ENCODE measurements at places on chromosomes 1 and 21.

DNA sequence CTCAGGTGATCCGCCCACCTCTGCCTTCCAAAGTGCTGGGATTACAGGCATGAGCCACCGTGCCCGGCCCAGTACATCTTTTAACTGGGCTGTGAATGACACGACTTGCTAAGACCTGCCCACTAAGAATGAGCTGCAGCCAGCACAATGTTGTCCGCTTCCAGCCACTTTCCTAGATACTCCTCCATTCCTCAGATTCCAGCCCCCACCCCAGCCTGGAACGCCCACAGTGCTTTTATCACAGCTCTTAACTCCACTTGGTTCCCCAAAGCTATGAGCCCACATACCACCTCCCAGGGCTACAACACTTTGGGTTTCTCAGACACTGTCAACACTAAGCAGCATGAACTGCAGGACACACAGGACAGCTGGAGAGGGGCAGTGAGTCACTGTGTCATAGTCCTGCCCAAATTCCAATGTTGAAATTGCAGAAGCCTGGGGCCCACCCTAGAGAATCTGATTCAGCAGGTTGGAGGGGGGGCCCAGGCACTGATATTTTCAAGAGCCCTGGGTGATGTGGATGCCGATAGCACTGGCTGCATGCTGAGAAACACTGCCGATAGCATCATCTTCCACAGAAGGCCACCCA lies 58.0 kb downstream of the ACBD3 start:
- peak; percentile 16 for DNase-seq

- DNase-seq = no peak
Observed at GRCh38 chr1:6667139-6667538, 34.5 kb downstream of the DNAJC11 start.

DNA sequence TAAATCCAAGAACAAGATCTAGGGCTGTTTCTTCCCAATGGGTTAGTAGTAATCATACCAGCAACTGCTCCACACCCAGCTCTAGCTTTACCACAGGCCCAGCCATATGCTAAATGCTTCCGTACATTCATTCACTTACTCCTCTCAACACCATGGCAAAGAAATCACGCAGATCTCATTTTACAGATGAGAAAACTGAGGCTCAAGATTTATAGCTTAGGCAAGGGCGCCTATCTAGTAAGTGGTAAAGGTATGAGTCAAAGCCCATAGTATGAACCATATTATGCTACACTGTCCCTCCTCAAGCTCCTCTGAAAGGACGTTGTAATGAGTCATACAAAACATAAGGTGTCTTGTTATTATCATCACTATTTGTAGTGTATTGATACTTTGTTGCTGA lies 82.2 kb downstream of the NIBAN1 start:
- DNase-seq = no peak

DNA sequence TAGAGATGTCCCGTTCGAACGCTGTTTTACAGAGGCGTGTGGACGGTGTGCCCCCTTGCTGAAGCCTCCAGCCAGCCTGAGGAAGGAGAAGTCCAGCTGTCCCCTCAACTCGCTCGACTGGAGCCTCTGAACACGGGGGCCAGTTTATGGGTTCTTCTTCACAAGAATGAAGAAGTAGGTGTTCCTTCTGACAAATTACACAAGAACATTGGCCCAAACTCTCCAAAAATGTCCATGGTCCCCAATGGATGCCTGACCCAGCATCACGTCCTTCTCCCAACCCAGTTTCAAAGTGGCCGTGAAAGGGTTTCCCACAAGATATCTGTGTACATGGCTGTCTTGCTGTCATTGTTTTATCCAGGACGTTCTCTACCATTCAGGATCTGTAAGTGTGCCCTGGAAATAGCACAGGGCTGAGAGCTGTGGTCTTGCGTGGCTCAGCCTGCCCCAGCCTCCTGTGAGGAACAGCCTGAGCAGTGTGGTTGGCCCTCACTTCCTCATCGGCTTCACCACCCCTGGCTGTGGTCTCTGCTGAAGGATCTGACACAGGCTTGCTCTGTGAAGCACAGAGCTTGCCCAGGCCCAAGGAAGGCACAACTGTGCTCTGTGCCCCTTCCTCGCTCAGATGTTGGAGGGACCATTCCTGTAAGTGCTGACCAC lies 1.0 kb upstream of the S100B start:
- no peak for DNase-seq

DNA sequence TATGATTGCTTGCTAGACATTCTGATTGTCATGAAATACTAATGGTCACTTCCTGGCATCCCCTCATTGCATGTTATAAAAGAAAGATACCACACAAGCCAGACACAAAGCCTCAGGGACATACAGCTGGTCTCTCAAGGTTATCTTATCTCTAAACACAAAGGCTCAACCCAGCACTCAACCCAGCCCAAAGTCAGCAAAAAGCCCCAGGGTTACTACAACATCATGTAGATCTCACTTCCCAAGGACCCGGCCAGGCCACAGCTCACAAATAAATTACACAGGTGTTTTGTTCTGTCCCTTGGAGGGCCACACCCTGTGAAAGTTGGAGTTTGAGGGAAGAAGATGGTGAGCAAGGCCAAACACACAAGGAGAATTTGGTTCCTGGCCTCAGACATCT lies 109.7 kb upstream of the BARHL2 start:
- no peak for DNase-seq

DNA sequence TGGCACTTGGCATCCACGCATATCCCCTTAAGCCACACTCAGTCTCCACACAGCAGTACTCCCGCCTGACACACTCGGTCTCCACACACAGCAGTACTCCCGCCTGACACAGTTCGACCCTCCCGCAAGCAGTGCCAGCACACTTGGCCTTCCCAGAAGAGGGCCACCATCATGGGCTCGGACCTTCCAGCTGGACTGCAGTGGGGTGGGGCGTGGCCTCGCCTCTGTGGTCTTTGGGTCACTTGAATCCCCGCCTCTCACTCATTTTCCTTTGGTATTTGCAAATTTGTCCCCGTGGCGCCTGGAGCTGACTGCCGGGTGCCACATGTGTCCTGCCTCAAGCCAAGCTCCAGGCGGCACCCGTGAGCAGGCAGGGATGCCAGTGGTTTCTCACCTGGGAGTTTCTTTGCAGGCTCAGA lies 63.7 kb downstream of the FAAP20 start:
- DNase-seq = no peak

DNA sequence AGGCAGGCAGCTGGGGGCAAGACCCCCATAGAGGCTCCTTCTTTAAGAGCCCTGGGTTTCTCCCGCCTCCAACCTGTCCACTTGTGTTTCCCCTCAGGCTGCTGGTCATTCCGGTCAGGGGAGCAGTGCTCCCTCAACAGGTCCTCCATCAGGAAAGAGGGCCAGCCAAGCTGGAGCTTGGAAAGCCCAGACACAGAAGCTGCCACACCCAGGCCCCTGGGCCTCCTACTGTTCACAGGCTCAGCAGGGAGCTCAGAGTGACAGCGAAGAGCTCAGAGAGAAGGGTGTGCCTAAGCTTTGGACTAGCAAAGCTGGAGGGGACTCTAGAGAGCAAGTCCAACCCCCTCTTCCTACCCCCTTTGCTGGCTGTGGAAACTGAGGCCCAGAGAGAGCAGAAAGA lies 10.3 kb upstream of the CDCP2 start:
- no peak for DNase-seq

GRCh38 chr1:208497866-208498541 lies 253.8 kb upstream of the PLXNA2 start:
- no peak for DNase-seq

GRCh38 chr1:42933610-42934491 lies 24.8 kb downstream of the SLC2A1 start:
- DNase-seq = no peak

DNA sequence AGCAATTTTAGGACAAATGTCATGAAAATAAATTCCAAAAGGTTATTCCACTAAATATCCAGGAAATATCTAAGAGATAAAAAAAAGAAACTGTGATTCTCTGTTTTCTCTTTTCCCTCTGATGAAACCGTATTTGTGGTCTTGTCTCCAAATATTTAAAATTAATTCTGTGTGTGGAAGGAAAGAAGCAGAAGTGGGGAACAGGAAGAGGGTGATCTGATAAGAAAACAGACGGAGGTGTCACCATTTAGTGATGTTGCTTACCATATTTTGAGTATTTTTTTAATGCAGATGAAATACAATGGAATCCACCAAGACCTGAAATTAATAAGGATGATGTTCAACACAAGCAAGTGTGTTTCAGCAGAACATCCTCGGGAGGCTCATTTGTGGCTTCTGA lies 29.6 kb downstream of the CLCA1 start:
- no peak for DNase-seq
